ENCODE measurements at places on chromosomes 2 and 18.

DNA sequence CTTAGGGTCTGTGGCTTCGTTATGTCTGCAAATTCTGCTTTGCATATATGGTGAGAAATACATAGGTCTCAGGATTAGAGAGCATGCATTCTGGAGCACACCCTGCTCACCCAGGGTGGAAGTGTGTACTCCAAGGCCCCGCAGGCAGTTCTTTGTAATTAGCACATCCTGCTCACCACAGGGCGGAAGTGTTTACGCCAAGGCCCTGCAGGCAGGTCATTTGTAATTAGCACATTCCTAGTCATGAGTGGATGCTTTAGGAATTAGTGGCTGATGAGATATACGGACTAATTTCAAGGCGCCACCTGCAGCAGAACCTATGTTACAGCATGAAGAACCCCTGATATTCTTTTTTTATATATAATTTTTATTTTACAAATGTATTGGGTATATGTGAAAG is 4.2 kb downstream of the ALLC start:
- DNase-seq, result no peak

GRCh38 chr2:43114210-43114609 is 112.2 kb downstream of the ZFP36L2 start:
- DNase-seq, result no peak

DNA sequence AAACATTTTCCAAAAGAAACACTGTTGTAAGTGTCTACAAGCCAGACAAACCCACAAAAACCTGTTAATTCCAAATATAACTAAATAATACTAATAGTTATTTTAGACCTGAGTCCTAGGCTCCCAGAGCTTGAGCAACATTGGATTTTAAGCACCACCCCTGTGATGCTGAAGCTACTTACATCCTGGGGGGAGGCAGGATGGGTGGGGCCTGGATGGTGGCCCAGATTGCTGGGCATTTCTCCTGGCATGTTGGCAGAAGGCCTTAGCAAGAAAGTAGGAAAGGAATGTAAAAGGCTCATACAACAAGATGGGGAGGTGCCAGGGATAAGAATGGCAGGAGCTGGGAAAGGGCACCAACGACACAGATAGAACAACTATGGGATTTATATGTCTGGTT is 50.7 kb upstream of the OTX1 start:
- DNase-seq, result no peak

- DNase-seq, result no peak
Measured at GRCh38 chr2:170222298-170222697, 44.4 kb downstream of the MYO3B start.

DNA sequence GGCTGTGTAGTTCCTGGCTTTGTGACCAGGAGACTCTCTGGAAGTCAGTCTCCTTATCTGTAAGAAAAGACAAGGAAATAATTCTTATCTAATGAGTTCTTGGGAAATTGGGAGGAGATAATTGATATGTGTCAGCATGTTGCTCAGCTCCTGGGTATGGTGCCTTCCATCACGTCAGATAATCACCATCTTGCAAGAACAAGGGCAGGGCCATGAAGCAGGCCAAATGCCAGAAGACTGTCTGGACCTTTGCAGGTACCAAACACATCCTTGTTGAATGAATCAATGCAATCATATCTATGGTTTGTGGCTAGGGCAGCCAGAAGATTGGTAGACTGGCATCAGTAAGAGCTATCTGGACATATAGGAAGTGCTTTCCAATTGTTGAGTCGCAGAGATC is 473.5 kb downstream of the TNS1 start:
- no peak for DNase-seq

DNA sequence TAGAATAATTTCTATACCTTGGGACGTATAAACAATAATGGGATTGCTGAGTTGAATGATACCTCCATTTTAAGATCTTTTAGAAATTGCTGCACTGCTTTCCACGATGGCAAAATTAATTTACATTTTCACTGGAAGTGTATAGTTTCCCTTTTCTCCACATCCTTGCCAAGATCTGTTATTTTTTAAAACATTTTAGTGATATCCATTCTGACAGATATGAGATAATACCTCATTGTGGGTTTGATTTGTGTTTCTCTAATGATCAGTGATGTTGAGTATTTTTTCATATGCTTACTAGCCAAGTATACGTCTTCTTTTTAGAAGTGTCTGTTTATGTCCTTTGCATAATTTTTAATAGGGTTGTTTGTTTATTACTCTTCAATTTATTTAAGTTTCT is 908.5 kb upstream of the CNTNAP5 start:
- DNase-seq, result no peak

DNA sequence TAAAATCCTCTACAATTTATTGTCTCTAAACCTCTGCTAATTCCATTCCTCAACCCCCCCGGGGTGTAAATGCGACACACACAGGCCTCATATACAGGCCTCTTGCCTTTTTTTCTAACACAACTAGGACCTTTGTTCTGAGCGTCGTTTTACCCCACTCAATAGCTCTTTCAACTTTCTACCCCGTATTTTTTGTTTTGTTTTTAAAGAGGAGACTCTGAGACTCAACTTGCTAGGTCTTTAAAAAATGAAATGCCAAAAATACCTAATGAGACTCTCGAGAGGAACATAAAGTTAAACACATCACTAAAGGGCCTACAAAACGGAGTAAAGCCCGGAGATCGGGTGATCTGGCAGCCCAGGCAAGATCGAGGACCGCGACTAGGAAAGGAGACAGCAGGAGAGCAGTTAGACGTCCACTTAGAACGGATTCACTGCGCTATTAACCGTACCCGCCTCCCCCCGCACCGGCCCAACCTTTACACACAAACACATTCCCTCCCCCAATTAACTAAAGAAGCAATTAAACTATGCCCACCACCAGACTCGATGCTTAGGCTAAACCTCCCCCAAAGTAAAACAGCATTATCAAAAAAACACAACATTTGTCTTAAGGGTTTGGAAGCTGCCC is 1.7 kb downstream of the TRIP12 start:
- no peak for DNase-seq

- DNase-seq, result no peak
Measured at GRCh38 chr2:127740665-127741288, 39.5 kb downstream of the SFT2D3 start.

DNA sequence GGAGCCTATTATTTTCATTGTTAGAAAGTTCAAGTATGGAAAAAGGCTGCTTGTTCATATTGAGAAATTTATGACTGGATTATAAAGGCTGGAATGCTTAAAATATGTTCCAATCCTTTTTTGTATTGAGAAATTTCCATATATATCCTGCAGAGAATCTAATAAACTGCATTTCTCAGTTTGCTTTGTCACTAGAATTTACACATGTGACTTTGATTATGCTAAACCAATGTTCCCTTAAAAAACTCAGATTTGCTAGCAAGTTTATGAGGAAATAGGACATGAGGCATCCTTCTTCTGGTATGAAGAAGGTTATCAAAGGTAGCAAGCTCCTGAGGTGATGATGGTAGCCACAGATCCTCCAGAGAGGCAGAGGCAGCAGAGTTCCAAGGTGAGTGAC is 29.2 kb upstream of the DSEL start:
- DNase-seq, result no peak

GRCh38 chr2:134392442-134393074 is 138.7 kb downstream of the MGAT5 start:
- no peak for DNase-seq

GRCh38 chr2:45708501-45708900 is 57.0 kb downstream of the PRKCE start:
- no peak for DNase-seq

DNA sequence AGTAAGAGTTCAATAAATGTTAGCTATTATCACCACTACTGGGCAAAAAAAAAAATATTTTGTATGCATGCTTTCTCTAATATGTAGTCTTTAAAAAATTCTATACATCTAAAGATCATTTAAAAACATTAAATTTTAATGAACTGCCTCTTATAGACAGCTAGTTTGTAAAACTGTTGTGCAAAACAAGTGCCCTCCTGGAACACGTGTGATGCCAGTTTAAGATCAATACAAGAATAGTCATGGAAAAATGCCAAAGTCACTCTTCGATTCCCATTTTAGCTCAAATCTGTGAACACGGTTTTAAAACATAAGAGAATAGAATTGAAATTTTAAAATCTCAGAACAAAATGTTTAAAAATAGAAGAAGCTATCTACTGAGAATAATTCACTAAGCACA is 242.5 kb upstream of the SMAD7 start:
- DNase-seq, result no peak

GRCh38 chr2:210227290-210228088 is 2.2 kb upstream of the ACADL start:
- DNase-seq, result no peak

- no peak for DNase-seq
Measured at GRCh38 chr2:102442967-102443828, 20.2 kb downstream of the IL18RAP start.

GRCh38 chr2:26175466-26176278 is 2.8 kb downstream of the GAREM2 start:
- no peak for DNase-seq

- no peak for DNase-seq
Measured at GRCh38 chr2:148586522-148587128, 57.9 kb upstream of the EPC2 start.

- no peak for DNase-seq
Measured at GRCh38 chr2:232779934-232780333, 3.6 kb upstream of the KCNJ13 start.

- DNase-seq, result no peak
Measured at GRCh38 chr18:61420218-61420885, 87.1 kb downstream of the CDH20 start.

DNA sequence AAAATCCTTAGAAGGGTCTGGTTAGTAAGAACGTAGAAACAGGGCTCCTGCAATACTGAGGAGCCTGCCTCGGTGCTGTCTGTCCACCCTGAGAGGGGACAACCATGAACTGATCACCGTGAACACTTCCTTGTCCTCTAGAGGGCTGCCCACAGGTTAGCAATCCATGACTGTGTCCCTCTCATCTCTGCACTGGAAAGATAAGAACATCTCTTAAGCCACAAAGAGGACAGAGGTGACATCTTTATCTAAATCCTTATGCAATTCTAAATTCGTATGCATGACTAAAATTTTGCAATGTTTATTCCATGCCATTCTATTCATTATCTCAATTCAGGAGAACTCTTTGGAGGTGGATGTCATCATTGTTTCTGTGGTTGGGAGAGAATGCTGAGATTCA is 12.8 kb downstream of the EFR3B start:
- DNase-seq, result no peak

DNA sequence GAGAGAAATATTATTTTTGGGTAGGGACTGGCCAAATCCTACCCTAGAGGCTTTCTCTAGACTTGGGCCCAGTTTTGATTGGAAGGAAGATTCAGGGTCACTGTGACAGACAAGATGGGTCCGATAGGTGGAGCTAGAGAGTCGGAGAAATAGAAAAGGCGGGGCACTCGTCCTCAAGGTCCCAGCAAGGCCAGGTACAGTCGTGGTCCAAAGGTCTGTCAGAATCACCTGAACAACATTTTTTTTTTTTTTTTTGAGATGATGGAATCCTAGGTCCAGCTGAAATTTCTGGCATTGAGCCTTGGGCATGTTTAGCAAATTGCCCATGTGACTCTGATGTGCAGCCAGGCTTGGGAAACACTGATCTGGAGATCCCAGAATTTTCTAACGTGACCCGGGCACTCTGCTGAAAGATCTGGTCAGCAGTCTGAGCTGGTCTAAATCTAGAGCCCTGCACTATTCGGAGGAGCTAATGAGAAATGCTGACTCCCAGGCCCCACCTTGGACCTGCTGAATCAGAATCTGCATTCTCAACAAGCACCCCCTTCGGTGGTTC is 23.0 kb upstream of the NTSR2 start:
- DNase-seq, result peak; percentile 76

GRCh38 chr2:220845766-220846273 is 726.3 kb downstream of the EPHA4 start:
- no peak for DNase-seq

Data from left colon (tissue), 2 donors.